AG08395 (cell line): ENCODE measurements at places on chromosomes 6 and 20.

DNA sequence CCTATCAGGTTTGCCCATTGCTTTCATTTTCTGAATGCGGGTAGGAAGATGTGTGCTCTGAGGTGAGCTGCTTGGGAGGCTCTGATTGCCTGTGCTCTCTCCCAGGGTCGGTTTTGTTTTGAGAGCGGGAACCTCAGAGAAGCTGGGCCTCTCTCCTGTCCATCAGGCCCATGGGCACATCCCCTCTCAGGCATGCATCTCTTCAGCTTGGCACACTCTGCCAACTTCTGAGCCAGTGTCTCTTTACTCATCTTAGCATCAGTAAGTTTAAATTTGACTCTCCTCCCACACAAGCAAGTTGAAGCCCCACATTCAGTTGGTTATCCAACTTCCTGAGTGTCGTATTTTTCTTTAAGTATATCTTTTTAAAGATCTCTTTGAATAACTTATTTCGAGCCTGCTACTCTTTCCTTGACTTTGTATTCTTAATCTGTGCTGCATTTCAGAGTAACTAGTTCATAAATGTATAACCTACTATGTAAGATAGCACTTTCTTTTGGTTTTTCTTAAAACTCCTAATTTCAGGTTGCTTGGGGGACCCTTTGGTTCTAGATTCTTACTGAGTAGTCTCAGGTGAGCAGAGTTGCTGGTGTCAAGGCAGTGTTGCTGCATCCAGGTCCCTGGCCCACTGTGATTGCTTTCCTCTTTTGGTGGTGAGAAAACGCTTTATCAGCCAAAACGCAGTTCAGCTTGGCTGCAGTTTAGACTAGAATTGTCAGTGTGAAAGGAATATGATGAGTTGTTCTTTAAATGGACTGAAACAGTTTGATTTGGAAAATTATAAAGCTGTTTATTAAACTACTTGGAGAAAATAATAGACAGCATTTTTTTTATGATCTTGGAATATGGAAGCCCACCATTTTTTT, 54.8 kb downstream of the SNX9 start:
- no peak for DNase-seq

DNA sequence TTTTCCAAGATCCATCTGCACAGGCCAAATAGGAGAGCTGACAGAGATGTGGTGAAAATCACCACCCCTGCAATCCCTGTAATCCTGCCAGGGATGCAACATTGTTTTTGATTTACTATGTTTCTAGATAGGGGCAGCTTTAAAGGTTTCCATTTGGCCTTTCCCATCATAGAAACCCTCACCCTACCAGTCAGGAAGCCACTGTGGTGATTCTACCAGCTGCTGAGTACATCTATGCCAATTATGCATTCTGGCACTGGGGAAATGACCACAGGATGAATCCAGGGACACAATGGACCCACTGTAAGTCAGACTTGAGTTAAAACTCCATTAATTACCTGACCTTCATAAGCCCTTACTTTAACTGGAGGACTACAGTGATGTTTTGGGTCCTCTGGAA, 130.4 kb downstream of the TNFRSF21 start:
- no peak for DNase-seq

GRCh38 chr6:142045380-142046278, 87.1 kb upstream of the GJE1 start:
- peak; percentile 48 for DNase-seq

- no peak for DNase-seq
Measured at GRCh38 chr6:108597572-108598304, 37.0 kb downstream of the FOXO3 start.

GRCh38 chr6:87916446-87916845, 131.2 kb upstream of the SPACA1 start:
- no peak for DNase-seq

GRCh38 chr20:36298795-36299339, 7.3 kb upstream of the DLGAP4 start:
- DNase-seq, result no peak

- DNase-seq, result no peak
Measured at GRCh38 chr6:64249115-64249514, 613.5 kb downstream of the PHF3 start.

DNA sequence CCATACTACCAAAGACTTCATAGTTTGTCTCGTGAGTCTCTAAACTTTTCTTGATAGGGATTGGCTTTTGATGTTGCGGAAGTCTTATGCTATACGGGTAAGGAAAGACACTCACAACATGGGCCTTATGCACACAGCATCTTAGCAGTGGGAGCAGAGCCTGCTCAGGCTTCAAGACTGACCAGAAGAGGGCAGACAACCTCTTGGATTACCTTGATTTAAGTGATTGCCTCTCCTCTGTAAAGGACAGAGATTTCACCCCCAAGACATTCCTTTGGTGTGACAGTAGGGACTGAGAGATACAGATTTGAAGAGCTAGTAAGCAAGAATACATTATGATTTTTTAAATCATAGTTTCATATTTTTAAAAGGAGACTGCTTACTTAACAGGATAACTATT, 71.0 kb upstream of the SAMD3 start:
- peak; percentile 82 for DNase-seq

DNA sequence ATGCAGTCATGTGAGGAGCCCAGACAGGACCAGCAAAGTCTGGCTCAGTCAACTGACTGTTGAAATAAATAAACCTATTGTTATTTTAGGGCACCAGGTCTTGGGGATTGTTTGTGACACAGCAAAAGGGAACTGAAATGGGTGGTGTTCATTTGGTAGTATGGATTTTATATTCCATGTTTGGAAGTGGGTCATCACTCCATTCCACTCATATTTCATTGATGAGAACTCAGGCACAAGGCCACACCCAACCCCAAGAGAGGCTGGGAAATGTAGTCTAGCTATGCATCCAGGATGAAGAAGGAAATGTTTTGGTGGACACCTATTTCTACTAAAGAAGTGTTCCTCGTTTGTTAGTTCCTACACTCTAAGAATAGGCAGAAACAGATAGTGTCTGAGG, 64.9 kb upstream of the BTBD3 start:
- peak; percentile 38 for DNase-seq

DNA sequence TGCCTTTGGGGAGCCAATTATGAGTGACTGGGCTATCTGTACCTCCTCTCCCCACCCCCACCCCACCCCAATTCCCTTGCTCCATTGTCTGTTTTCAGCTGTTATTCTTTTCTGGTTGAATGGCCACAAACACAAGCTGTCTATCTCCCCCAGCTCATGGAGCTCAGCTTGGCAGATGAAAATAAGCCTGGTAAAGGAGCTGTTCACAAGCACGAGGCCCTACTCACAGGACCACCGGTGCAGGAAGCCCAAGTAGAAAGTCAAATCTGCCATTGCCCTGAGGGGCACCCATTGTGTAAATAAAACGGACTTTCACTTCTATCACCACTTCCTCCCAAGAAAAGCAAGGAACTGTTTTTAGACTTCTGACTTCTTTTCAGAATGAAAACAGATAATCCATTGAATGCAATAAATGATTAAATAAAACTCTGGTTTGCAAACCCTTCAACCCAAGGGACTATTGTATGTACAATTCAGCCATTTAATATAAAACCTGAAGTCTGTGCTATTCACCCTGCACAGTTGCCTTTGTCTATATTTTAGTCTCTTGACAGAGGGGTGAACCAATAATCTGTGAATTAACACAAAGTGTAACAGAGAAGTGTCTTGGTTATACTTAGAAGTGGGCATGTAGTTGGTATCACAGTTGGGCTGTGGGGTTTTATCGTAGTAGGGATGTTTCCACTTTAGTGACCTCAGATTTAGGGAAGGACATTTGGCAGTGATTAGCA, 27.7 kb downstream of the RIPOR2 start:
- DNase-seq, result no peak

- DNase-seq, result no peak
Measured at GRCh38 chr20:8924539-8924938, 144.3 kb upstream of the PLCB4 start.

GRCh38 chr6:120378582-120379220, 955.6 kb downstream of the TBC1D32 start:
- peak; percentile 12 for DNase-seq

DNA sequence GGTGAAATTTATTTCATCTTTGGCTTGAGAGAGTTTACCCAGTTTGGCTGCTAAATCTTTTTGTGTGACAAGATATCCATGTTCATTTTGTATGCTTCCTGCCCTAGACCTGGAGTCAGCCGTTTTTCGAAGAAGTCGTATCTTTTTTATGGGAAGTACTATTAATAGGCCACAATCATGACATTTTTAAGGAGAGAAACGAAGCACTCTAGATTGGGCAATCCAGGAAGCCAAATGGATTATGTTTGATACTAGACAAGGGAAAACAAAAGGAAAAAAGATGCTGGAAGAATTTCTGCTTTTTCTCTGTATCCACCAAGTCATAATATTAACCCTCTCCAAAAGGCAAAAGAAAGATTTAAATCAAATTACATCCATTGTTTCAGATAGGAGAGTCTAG, 214.6 kb downstream of the HDGFL1 start:
- no peak for DNase-seq

GRCh38 chr6:30855429-30856075, 28.8 kb upstream of the DDR1 start:
- no peak for DNase-seq

DNA sequence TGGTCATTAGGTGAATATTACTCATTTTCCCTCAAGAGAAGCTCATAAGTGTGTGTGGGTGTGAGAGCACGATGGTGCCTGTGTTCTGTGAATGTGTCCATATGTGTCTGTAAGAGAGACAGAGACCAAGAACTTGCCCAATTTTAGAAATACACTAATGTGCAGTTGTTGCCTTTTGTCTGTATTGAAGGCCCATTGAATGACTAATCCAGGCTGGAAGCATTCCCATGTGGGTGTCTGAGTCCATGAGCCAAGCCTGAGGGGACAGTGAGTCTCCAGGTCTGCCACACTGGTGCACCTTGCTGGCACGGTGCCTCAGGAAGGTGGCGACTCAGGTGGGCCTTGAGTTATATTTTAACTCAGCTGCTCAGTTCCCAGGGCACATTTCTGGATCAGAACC, 25.5 kb upstream of the ASXL1 start:
- peak; percentile 22 for DNase-seq

DNA sequence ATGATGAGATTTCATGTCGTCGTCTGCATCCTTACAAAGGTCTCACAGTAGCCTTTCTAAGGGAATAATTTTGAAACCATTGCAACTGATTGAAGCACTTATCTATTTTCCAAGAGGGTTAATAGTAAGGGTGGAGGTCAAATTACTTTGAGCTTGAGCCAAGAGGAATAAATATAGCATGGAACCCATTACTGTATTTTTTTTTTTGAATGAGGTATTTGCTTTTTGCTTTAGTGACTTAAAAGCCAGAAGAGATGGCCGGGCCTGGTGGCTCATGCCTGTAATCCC, 78.3 kb downstream of the SCAND1 start:
- no peak for DNase-seq

GRCh38 chr6:37170273-37171200, 585 bp downstream of the PIM1 start:
- DNase-seq, result peak; percentile 16

DNA sequence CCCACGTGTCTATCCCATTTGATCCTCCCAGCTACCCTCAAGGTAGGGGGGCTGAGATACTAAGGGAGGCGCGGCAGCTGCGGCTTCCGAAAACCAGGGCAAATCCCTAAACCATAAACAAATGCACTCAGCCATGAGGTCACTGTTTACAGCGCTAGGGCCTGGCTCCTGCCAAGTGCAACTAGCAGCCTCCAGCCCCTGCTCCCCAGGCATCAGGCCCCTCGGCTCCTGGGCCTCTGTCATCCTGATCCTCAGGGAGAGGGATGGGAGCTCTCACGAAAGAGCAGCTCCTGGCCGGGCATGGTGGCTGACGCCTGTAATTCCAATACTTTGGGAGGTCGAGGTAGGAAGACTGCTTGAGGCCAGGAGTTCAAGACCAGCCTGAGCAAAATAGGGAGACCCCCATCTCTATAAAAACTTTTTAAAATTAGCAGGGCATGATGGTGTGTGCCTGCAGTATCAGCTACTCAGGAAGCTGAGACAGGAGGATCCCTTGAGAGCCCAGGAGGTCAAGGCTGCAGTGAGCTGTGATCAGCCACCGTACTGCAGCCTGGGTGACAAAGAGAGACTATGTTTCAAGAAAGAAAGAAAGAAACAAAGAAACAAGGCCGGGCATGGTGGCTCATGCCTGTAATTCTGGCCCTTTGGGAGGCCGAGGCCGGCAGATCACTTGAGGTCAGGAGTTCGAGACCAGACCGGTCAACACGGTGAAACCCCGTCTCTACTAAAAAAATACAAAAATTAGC, 42.5 kb upstream of the TLDC2 start:
- no peak for DNase-seq

DNA sequence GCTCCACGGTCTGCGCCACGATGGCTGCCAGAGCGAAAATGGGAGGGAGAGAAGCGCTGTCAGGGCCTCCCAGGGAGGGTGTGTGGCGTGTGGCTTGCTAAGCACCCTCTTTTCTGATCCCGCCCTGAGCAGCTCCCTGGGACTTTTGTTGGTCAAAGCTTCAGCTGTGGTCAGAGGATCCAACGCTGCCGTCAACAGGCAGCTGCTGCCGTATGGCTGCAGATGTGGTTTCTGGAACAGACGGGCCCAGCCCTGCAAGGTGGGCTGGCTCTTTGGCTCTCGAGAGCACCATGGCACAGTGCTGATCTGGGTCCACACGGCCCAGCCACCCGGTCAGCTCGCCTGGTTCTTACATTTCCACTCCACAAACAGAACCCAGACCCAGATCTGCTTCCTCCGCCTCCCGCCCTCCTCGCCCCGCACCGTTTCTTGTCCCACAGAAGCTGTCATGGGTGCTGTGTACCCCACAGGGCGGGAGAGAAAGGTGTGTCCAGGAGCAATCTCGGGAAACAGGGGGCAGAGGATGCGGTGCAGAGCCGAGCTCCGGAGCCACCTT, 86.0 kb upstream of the BHLHE23 start:
- DNase-seq, result no peak

DNA sequence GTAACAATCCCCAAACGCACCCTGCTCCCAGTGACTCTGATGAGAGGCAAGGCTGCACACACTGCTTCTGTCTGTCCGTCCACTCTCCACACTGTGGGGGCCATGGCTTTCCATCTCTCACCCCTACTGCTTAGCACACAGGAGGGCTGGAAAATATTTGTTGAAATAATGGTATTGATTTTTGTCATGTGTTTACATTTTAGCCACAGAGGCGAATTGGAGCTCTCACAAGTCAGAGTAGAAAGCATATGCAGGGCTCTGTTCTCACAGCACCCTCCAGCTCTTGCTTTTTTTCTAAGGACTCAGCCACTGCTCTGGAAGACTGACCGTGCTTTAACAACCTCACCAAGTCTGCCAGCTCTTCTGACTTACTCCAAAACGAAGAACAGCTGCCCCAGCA, 273.8 kb downstream of the GMDS start:
- no peak for DNase-seq

GRCh38 chr6:140485740-140486449, 1111.4 kb upstream of the CITED2 start:
- DNase-seq, result peak; percentile 57
